ENCODE measurements at places on chromosomes 5 and 9.

DNA sequence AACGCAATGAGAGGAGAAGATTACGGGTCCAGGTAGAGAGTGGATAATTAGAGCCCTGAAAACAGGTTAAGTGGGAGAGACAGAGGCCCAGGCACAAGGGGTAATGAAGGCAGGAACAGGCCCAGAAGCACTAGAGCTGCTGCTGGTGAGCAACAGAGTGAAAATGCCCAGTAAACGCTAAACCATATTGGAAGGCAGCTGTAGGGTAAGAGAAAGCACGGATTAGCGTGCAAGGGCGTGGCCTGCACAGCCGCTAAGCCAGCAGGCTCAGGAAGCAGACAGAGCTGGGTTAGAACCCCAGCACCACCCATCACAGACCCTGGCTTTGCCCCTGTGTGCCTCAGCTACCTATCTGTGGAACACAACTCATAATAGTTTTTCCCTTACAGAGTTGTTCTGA is 93.2 kb downstream of the PAX5 start:
- no peak for DNase-seq
- peaks cover 11% of the 10 kb centered on the region for H3K27me3 ChIP-seq
- H3K27ac ChIP-seq: no peak overlapping the region
- no peak overlapping the region for H3K4me3 ChIP-seq
- no peaks in the 10 kb centered on the region for H3K36me3 ChIP-seq

- peaks cover 25% of the 10 kb centered on the region for H3K27me3 ChIP-seq
- H3K36me3 ChIP-seq: no peaks in the 10 kb centered on the region
- peaks cover 21% of the 10 kb centered on the region for H3K4me1 ChIP-seq
- no peak overlapping the region for H3K4me3 ChIP-seq
- no peak overlapping the region for H3K27ac ChIP-seq
Observed at GRCh38 chr9:137171149-137171900, 531 bp downstream of the TMEM210 start.

- no peak overlapping the region for H3K27ac ChIP-seq
- no peak overlapping the region for H3K4me3 ChIP-seq
- H3K4me1 ChIP-seq: peaks cover 15% of the 10 kb centered on the region
- DNase-seq: peak; percentile 51
Observed at GRCh38 chr5:135371622-135372232, 27.3 kb downstream of the MACROH2A1 start.

GRCh38 chr5:42944989-42945388 is 95.1 kb downstream of the ANXA2R start:
- peaks cover 81% of the 10 kb centered on the region for H3K27me3 ChIP-seq
- H3K27ac ChIP-seq: no peak overlapping the region
- peak; percentile 23 for DNase-seq
- H3K4me3 ChIP-seq: no peak overlapping the region
- no peaks in the 10 kb centered on the region for H3K36me3 ChIP-seq

DNA sequence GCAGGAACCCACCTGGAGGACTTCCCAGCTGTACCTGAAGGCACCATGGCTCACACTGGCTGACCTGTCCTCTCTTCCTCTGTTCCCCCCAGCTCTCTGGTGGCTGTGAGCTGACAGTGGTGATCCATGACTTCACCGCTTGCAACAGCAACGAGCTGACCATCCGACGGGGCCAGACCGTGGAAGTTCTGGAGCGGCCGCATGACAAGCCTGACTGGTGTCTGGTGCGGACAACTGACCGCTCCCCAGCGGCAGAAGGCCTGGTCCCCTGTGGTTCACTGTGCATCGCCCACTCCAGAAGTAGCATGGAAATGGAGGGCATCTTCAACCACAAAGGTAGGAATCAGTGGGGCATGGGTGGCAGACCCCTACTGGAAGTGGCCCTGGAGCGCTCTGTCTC is 161.9 kb upstream of the OTULINL start:
- H3K27ac ChIP-seq: no peak overlapping the region
- no peak for DNase-seq
- peaks cover 43% of the 10 kb centered on the region for H3K36me3 ChIP-seq
- H3K4me3 ChIP-seq: no peak overlapping the region
- H3K27me3 ChIP-seq: no peaks in the 10 kb centered on the region

- no peak overlapping the region for H3K4me3 ChIP-seq
- no peaks in the 10 kb centered on the region for H3K27me3 ChIP-seq
- H3K36me3 ChIP-seq: no peaks in the 10 kb centered on the region
Observed at GRCh38 chr5:124596595-124597421, 149.6 kb downstream of the ZNF608 start.

DNA sequence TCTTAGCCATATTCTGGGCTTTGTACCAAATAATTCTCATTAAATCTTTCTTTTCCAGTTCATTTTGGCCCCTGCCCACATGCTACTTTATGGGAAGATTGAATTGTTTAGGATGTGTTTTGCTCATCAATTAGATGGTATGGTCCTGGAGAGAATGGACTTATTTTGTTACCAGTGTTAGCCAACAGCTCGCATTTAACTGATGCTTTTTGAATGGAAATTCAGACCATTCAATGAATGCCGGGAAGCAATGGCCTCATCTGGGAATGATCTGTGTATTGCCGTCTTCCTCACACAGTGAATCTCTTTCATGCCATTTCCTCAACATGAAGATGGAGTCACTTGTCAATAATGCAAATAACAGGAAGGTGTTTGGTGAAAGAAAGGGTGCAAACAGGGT is 370.6 kb upstream of the PIK3R1 start:
- no peaks in the 10 kb centered on the region for H3K27me3 ChIP-seq
- H3K4me1 ChIP-seq: no peaks in the 10 kb centered on the region
- no peak for DNase-seq
- H3K36me3 ChIP-seq: no peaks in the 10 kb centered on the region
- no peak overlapping the region for H3K4me3 ChIP-seq
- H3K27ac ChIP-seq: no peak overlapping the region

DNA sequence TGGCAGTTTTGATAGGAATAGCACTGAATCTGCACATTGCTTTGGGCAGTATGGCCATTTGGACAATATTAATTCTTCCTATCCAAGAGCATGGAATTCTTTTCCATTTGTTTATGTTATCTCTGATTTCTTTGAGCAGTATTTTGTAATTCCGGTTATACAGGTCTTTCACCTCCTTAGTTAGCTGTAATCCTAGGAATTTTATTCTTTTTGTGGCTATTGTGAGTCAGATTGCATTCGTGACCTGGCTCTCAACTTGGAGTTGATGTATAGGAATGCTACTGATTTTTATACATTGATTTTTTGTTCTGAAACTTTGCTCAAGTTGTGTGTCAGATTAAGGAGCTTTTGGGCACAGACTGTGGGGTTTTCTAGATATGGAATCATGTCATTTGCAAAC is 24.0 kb downstream of the TMEM161B start:
- no peak overlapping the region for H3K4me3 ChIP-seq
- no peak overlapping the region for H3K27ac ChIP-seq
- no peaks in the 10 kb centered on the region for H3K4me1 ChIP-seq
- H3K36me3 ChIP-seq: peaks cover 2% of the 10 kb centered on the region
- no peaks in the 10 kb centered on the region for H3K27me3 ChIP-seq
- DNase-seq: peak; percentile 16

DNA sequence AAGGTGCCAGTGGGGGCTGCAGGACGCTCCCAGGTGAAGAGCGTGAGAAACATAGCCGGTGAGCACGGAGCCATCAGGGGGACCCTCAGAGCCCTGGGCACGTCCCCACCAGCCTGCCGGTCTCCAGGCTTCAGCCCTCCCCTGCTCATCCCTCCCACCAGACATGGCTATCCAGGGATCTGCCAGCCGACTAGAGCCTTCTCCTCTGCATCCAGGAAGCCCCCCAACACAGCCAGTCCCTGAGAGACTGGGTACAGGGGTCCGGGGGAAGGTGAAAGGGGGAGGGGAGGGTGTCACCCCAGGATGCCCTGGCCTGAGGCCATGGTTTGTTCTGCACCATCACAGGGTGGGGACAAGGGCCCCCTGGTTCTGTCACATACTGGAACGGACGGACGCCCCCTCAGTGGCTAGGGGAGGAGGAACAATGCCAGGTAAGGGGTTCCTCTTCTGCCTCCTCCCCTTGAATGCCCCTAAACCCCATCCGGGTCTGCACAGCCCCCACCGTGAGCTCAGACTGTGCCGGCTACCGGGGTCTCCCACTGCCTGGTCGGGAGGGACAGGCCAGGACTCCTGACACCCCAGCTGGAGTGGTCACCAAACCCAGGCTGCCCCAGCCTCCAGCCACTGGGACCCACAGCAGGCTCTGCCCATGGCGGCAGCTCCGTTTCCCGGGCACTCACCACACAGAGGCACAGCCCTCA is 34.3 kb downstream of the NACC2 start:
- H3K27ac ChIP-seq: no peak overlapping the region
- H3K4me1 ChIP-seq: peaks cover 16% of the 10 kb centered on the region
- no peaks in the 10 kb centered on the region for H3K27me3 ChIP-seq
- H3K4me3 ChIP-seq: no peak overlapping the region
- DNase-seq: no peak
